Activated CD4-positive, alpha-beta T cell treated with anti-CD3 and anti-CD28 coated beads, Interleukin-2, amount 10 ng/mL, durations not matched to agents 24 days and 14 days (primary cell): ENCODE measurements at places on chromosomes 5 and 9. TPM values are rescaled to one million over a fixed set of nuclear protein-coding genes. Genes with fewer than 3 reads are reported as not detected.
A peak's percentile ranks its signal among the peaks of the same experiment; 100 is the strongest.

GDA gene
- total RNA-seq = not detected in 2 replicates

IFNE gene
- total RNA-seq = not detected in 2 replicates

DNA sequence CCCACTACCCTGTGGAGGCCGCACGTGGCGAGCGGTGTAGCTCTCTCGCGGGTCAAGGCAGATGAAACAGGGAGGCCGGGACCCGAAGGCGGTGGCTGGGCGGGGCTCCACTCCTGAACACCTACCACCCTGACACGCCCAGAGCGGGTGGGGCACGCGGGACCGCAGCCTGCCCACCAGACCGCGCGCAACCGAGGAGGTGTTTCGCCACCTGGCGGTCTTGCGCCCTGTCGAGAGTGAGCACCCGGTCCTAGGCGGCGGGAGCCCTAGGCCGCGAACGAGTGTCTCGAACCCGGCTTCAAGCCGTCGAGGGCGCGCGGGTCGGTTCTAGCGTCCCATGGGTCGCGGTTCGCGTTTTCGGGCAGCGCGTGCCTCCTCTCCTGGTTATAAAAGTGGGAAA, 2.2 kb upstream of the EXOSC3 start:
- peak; percentile 55 for DNase-seq

TSLP gene
- total RNA-seq = 0.09 and 0.42 TPM in 2 replicates

DNA sequence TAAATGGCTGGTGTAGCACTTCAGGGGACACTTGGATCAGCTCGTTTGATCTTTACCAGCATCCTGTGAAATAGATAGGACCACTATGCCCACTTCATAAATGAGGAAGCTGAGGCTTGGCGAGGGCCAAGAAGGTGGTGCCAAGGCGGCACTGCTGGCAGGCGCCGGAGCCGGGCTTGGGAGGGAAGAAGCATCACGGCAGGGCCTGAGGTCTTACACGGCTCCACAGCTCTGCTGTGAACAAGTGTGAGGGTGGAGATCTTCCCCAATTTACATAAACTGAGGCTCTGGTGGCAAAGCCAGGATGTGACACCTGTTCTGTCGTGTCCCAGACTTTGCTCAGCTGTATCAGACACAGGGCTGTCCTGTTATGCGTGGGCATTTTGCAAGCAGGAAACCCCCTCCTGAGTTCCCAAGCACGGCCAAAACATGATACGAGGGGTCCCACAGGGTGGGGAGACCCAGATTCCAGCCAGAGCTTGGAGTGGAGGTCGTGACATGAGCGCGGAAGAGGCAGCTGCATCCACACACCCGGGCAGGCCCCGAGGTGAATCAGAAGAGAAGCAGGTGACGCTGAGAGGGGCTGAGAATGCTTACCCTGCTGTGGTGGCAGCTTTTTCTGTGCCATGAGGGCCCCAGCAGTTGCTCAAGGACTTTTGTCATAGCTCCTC, 117.5 kb upstream of the BOD1 start:
- no peak for DNase-seq

- DNase-seq = peak; percentile 56
These were observed 2.3 kb upstream of the PLK2 start for GRCh38 chr5:58462154-58462553.

DNA sequence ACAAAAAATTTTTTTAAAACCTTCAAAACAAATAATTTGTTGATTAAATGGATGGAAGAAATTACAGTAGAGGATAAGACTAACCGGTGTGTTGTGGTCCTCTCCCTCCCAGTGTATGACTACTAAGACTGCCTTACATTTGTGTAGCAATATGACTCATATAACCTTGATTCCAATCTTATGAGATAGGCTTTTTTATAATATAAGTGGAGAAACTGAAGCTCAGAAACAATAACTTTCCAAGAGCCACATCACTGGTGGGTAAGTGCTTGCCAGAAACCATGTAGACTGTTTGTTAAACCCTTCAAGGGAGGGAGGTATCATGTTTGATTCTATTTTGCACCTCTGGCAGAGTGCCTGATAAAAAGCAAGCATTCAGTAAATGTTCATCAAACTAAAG, 47.5 kb downstream of the NLN start:
- no peak for DNase-seq

GRCh38 chr5:139693676-139694364, 45.7 kb downstream of the CXXC5 start:
- no peak for DNase-seq

OTP gene
- not detected in 2 replicates for total RNA-seq

GABRB2 gene
- total RNA-seq = not detected in 2 replicates

PCDHB11 gene
- total RNA-seq = not detected in 2 replicates

- no peak for DNase-seq
These were observed 41.3 kb downstream of the IRX2 start for GRCh38 chr5:2709976-2710689.

GRCh38 chr5:142326480-142326938, 1.7 kb upstream of the SPRY4 start:
- DNase-seq = no peak

DNA sequence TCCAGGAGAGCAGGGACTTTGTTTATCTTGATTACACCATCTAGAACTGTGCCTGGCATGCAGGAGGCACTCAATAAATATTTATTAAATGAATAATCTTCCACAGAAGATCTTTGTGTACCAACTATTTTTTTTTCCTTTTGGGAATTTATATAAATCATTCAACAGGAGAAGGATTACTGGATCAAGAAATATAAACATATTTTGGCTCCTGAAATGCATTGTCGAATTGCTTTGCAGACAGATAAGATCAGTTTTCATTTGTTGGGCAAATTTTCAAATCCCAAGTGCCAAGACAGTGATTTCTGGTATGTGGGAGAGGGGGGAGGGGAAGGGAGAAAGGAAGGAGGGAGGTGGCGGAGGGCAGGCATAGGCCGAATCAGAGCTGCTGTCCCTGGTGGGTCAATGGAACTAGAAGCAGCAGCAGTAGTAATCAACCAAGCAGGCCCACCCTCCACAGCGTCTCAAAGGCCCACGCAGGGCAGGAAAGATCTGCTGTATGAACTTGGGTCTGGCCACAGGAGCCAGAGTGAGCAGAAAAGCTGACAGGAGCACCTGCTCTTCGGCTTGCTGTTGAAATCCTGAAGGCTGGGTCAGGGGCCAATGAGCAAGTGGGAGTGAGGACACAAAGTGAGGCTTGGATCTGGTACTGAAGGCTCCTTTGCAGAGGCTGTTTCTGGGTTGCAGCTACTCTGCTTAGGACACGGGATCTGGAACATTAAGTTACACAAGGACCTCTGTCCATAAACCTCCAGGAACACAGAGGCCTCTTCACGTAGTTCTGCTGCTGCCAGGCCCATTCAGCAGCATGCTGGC, 15.8 kb upstream of the TRAF1 start:
- DNase-seq = peak; percentile 49

DNA sequence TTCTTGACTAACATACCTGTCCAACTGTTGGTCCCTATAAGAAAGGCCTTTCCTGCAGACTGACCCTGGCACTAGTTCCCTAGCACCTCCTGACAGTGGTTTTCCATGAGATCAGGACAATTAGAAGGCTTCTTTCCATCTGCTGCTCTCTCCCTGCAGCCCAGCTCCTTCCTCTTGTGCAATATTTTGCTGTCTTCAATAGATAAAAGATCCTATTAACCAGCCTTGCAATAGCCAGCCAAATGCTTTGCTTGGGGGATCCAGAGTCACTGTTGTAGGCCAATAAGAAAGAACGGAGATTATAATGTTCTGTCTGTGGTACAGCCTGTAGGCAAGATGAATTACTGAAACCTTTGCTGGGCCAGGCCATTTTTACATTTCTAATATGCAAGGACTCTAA, 18.4 kb upstream of the NME5 start:
- DNase-seq = no peak

SLC27A6 gene
- not detected in 2 replicates for total RNA-seq

PTGES gene
- 0.09 and 0.12 TPM in 2 replicates for total RNA-seq

- DNase-seq = no peak
These were observed 23.4 kb downstream of the CETN3 start for GRCh38 chr5:90386099-90386710.

CD14 gene
- total RNA-seq = 0.31 and 0.35 TPM in 2 replicates

- no peak for DNase-seq
These were observed 707 bp downstream of the RMND5B start for GRCh38 chr5:178131446-178131996.

NRG2 gene
- total RNA-seq = 0.07 TPM in 2 replicates

DNA sequence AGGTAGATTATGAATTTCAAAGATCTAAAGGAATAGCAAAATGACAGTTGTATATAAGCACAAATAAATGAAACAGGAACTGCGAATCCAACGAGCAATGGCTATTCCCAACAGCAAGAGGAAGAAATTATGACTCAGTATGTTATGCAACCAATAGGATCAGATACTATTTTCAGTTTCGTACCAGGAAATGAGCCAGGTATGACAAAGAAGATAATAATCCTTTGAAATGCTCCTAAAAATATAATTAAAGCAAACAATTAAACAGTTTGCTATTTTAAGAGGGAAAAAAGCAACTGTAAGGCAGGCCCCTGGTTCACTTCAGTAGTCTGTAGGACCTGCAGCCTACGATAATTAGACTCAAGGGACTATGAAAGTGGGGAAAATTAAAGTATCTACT, 58.9 kb downstream of the AUH start:
- DNase-seq = no peak

DNA sequence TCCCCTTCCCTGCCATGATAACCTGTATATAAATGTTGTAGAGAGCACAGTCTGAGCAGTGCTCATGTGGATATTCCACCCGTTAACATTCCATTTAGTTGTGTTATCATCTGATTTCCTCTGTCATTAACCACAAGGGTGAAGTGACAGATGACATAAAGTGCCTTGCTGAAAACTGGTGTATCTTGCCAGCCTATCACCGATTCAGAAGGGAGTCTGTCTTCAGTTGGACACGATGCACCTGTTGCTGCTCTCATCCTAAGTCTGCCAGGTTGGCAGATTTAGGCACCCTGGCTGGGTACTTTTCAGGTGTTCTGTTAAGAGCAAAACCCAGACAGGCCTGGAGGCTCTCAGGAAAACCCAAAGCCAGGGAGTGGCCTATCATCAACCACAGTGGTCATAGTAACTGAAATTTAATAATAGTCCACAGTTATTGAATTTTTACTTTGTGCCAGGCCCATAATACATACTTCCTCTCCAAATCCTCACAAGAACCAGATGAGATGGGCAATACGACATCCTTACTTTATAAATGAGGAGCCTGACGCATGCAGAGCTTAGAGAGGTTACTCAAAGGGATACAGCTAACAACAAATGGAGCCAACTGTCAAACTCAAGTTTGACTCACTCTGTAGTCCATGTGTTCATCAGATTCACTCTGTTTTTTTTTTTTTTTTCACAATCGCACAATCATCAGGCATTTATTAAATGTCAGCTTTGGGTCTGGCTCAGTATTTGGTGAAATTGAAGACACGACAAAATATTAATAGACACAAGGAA, 100.7 kb upstream of the SPRY4 start:
- no peak for DNase-seq

- no peak for DNase-seq
These were observed 489.1 kb downstream of the KCTD16 start for GRCh38 chr5:144659634-144660227.

WDR36 gene
- total RNA-seq = 90.1 and 97.7 TPM in 2 replicates

NTMT1 gene
- total RNA-seq = 72.0 and 72.4 TPM in 2 replicates
